ENCODE measurements at places on chromosomes 3 and 15.
A peak's percentile ranks its signal among the peaks of the same experiment; 100 is the strongest.

DNA sequence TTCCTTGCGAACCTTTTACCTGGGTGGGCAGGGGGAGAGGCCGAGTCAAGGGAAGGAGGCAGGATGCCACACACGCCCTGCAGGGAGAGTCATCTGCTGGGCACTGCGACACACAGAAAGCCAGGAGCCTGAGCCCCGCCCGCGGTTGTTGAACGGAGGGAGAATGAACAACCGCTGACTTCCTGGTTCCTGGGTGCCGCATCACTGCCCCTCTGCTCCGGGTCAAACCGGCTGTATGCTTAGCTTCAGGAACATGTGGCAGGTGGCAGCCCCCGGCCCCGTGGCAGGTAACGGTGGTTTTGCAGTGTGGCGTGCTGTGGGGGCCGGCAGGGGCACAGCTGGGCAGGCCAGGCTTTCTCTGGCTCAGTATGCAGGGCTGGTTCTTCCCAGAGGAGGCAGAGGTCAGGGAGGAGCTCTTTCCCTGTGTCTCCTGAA lies 33.4 kb downstream of the APBA2 start:
- no peak for DNase-seq

DNA sequence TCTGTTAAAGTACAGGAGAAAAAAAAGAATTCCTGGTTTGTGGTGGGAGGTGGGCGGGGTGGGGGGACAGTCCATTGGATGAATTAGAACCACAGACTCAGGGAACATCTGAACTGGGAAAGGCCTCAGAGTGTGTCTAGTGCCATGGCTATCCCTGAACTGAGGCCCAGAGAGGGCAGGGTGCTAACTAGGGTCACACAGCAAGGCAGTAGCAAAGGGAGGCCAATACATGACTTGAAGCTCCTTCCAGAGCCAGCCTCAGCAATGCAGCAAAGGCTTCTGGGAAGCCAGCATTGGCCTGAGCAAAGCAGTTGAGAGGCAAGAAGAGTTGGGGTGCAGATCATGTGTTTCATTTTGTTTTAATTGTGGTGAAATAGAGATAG lies 85.4 kb downstream of the SMAD6 start:
- no peak for DNase-seq

DNA sequence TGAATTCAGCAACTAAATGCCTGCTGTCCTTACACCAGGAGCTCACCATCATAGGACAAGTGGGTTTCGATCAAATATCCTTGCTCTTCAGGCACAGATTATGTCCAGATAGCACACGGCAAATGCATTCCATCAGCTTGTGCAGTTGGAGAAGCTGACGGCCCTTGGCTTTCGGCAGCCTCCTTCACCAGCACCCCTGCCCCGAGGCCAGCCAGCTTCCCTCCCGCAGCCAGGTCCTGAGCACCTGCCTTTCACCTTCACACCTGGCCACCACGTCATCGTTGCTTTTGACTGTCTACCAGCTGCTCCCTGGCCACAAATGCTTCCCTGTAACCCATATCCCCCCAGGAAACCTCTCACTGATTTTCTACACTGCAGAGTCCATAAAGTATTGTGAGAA lies 355.5 kb downstream of the OCA2 start:
- no peak for DNase-seq

GRCh38 chr3:9250236-9250635 lies 790 bp upstream of the SRGAP3 start:
- no peak for DNase-seq

DNA sequence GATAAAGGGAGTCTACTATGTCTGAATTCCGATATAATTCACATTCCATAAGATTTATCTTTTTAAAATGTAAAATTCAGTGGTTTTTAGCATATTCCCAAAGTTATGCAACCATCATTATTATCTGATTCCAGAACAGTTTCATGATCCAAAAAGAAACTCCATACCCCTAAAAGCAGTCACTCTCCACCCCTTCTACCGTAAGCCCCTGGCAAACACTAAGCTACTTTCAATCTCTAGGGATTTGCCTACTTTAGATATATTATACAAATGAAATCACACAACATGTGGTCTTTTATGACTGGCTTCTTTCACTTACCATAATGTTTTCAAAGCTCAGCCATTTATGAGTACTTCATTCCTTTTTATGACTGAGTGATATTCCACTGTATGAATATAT lies 65.6 kb downstream of the TMEM212 start:
- DNase-seq = no peak

DNA sequence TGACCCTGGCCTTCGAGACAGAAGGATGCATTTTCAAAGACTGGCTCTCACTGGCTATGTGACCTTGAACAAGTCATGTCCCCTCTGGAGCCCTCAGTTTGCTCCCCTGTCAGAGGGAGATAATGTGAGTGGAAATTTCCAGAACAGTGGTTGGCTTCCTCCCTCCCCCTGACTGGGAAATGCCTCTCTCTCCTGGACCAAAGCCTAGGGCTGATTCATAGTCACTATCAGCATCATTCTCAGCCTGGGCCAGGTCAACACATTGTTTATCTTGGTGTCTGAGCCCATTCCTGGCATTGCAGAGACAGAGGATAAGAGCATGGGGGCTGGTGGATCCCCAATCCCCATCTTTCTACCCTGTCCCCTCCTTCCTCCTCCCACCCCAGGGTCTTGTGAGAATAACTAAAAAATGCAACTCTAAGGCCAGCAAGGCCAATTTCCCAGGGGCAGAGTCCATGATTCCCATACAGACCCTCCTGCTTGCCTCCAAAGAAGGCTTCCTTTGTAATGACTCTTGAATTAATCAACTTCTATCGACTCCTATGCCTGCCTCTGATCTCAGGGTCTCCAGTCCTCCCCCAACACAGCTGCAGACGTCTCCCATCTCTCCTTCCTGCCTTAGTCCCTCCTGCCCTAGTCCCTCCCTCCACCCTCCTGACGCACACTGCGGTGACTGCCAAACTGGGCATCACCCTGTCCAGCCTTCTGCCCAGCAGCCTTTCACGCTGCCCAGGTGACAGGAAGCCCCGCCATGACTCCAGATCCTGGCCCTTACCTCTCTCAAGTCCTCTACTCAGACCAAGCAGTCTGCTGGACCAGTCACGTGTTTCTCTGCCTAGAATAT lies 35.4 kb upstream of the CORO2B start:
- no peak for DNase-seq

GRCh38 chr3:160885791-160886286 lies 129.8 kb downstream of the PPM1L start:
- peak; percentile 5 for DNase-seq

DNA sequence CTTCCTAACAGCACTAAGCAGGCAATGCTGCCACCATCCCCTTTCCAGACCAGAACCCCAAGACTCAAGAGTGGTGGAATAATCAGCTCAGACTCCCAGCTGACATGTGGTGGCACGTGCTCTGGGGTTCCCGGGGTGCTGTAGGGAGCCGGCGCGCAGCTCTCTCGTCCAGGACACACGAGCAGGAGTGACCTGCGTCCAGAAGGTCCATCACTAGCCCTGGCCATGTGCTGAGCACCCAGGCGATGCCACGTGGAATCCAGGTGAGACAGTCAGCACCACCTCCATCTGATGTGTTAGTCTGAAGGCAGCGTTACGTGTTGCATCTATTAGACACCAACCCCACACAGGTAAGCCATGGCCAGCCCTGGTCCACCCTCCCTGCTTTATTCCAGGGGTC lies 78.2 kb downstream of the VGLL4 start:
- DNase-seq = no peak

GRCh38 chr3:45143673-45144671 lies 2.2 kb downstream of the CDCP1 start:
- DNase-seq = no peak

- DNase-seq = no peak
These were observed 74.2 kb downstream of the RARB start for GRCh38 chr3:25502233-25502632.

DNA sequence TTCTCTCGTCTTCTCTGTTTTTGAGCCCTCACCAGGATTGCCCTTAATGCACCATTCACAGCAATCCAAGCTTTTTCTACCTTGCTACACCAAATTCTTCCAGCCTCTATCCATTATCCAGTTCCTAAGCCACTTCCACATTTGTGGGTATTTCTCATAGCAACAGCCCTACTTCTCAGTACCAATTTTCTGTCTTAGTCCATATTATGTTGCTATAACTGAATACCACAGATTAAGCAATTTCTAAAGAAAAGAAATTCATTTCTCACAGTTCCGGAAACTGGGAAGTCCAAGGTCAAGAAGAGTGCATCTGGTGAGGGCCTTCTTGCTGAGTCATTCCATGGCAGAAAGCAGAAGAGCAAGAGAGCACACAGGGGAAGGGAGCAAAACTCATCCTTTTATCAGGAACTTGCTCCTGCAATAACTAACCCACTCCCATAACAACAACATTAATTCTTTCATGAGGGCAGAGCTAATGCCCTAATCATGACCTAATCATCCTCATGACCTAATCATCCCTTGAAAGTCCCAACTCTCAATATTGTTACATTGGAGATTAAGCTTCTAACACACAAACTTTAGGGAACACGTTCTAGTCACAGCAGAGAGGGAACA lies 9.7 kb upstream of the EIF1B start:
- no peak for DNase-seq

DNA sequence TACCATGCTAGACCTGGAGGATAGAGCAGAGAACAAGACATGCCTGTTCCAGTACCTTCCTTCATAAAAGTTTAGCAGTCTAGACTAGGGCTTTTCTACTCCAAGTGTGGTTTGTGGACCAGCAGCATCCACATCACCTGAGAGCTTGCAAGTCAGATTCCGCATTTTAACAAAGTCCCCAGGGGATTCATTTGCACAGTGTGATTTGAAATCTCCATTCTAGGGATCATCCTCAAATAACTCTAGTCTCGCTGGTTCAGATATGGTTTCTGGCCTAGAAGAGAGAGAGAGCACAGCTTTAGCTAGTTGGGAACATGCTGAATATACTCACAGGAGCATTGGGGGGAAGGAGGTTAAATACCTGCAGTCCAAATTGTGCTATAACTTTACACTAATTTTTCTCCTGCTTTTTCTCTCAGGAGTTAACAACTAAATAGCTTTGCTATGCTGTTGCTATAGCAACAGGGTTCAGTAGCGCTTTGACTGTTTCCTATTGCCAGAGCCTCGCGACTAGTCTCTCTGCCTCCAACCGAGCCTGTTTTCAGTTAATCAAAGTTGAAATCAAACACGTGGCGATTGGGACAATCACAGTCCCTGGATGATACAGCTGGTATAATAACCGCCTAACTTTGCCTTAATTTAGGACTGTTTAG lies 64.0 kb upstream of the RASGRF1 start:
- DNase-seq = no peak

DNA sequence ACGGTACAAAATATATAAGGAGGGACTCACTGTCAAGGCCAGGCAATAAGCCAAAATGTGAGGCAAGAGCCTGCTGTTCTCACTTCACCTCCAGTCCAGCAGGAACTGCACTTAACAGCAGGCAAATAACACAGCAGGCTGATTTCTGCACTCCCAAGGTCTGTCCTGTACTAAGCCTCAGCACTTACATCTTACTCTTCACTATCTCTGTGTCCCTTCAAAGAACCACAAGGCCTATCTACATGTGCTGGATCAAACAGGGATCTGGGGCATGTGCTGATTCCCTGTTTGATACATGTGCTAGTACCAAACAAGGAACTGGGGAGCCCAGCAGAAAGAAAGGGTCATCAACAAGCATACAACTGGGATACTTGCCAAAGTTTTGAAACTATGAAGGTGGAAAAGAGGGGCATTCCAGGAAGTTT lies 22.2 kb downstream of the UACA start:
- DNase-seq = no peak

GRCh38 chr3:14216257-14217048 lies 37.8 kb downstream of the LSM3 start:
- DNase-seq = peak; percentile 41

- DNase-seq = no peak
These were observed 111.0 kb downstream of the RFTN1 start for GRCh38 chr3:16402451-16402850.

DNA sequence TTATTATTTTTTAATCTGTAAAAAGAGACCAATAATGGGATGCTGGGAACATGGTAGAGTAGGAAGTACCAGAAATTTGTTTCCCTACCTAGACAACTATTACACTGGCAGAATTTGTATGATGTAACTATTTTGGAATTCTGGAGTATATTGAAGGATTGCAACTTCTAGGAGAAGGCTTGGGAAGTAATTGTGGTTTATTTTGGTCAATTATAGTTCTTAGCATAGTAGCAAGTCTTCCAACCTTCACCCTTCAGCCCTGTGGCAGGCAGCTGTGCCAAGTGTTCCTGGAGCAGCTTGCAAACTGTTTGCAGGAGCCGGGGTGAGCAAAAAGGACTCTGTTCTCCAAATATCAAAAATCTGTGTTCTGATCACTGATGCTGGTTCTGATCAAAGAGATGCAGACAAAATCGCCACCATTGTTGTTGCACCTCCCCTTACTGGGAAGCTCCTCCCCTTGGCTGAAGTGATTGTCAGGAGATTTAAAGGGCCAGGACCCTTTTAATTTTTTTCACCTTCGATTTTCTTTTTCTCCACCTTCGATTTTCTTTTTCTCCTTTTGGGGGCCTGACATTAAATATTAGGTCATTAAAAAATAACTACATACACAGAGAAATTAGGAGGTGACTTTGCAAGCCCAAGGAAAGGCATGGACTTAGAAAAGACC lies 363.3 kb downstream of the SLC9A9 start:
- DNase-seq = no peak

DNA sequence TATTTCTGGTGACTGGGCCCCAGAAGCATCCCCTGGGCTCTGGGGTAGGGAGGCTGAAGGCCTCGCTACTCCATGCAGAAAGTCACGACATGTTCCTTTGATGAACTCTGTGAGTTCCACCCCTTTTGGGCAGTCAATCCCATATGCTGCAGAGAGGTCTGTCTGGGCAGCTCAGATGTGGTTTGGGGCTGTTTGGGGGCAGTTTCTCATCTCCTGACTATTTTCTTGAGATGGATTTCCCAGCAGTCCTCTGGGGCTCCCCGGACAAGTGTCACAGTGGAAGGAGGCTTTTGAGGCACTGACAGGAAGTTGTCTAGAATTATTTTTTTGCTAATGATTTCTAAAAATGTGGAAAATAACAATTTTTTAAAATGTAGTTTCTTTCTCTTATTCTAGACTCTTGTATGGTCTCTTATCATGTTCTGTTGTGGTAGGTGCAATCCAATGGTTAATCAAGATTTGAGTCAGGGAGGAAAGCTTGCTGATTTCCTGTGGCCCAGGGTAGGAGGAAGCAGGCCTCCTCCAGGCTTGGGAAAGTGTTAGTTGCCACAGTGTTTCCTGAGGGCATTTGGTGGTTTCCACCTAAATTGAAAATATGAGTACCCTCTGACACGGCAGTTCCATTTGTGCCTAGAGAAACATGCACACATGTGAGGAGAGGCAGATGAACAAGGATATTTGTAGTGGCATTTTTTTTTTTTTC lies 19.9 kb upstream of the TATDN2 start:
- no peak for DNase-seq

Data from B cell (primary cell).